ENCODE measurements at places on chromosomes 7 and 10. TPM values are rescaled to one million over a fixed set of nuclear protein-coding genes. Genes with fewer than 3 reads are reported as not detected.

KAZALD1 gene
- 1.7 TPM for total RNA-seq

ACSL5 gene
- 39.7 TPM for total RNA-seq

CTAGE4 gene
- total RNA-seq, result 2.3 TPM

TACR2 gene
- 0.96 TPM for total RNA-seq

OR13A1 gene
- not detected for total RNA-seq

DNA sequence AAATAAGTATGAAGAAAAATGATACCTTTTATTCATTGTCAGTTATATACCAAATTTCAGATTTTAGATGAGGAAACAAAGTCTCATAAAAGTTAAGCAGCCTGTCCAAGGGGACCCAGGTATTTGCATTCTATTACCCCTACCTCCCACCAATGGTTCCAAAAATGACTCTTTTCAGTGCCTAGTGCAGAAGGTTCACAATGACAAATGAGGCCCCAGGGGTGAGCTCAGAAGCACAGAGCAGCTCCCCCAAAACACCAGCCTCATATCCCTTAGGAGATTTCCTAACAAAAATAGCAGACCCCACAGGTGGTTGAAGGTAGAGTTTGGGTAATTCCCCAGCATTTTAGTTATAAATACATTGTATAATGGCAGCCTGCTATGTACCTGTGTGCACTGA is 168.6 kb downstream of the REEP3 start:
- no peak for DNase-seq

DNA sequence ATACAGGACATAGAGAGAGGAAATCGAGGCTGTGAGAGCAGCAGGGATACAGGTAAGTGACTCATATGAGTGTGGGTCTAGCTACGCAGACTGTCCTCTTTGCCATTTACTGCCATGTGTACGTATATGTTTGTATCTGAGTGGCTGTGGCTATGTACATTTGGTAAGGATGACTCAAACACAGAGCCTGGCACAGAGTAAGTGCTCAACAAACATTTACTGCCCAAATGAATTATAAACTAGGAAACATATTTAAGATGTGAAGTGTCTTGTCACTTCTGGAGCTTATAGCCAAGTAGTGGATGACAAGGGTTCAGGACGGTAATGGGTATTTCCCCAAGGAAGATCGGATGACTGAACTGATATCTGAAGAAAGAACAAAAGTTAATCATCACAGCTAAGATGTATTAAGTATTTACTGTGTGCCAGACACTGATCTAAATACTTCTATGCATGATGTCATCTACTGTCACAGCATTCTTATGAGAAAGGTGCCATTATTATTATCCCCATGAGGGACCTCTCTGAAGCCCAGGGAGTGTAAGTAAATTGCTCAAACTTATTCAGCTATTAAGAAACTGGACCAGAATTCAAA is 6.0 kb downstream of the MRPL43 start:
- DNase-seq, result no peak

DNA sequence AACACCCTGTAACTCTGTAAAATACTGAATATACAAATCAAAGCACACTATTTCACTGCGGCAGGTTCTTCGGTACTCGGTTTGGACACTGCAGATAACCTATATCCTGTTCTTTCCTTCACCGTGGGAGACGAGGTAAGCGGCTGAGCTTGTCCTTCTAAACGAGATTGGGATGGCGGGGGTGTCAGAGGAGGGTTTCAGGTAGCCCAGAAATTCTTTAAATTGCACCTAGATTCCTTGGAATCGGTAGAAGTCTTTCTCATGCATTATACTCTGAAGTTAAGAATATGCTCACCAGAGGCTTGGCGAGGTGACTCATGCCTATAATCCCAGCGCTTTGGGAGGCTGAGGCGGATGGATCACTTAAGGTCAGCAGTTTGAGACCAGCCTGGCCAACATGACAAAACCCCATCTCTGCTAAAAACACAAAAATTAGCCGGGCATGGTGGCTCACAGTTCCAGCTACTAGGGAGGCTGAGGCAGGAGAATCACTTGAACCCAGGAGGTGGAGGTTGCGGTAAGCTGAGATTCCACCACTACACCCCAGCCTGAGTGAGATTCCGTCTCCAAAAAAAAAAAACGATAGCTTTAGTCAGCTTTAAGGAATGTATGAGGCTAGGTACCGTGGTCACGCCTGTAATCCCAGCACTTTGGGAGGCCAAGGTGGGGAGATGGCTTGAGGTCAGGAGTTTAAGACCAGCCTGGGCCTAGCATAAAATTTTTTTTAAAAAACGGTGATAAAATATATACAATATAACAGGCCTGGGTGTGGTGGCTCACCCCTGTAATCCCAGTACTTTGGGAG is 10.1 kb upstream of the LAT2 start:
- DNase-seq, result no peak

- DNase-seq, result no peak
These were observed 881 bp upstream of the PCGF5 start for GRCh38 chr10:91219371-91220193.

GRCh38 chr10:5614155-5614721 is 52.2 kb downstream of the ASB13 start:
- no peak for DNase-seq

DNA sequence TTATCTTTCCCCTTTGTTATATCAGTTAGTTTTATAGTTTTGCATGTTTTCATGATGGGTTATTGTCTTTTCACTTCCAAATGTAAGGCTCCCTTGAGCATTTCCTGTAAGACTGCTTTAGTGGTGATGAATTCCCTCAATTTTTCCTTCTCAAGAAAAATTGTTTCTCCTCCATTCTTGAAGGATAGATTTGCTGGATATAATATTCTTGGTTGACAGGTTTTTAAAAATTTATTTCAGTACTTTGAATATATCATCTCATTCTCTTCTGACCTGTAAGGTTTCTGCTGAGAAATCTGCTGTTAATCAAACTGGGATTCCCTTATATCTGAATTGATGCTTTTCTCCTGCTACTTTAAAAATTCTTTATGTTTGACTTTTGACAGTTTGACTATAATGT is 33.3 kb downstream of the SCART1 start:
- DNase-seq, result no peak

GRCh38 chr10:72096115-72097000 is 8.0 kb upstream of the SPOCK2 start:
- no peak for DNase-seq

DNA sequence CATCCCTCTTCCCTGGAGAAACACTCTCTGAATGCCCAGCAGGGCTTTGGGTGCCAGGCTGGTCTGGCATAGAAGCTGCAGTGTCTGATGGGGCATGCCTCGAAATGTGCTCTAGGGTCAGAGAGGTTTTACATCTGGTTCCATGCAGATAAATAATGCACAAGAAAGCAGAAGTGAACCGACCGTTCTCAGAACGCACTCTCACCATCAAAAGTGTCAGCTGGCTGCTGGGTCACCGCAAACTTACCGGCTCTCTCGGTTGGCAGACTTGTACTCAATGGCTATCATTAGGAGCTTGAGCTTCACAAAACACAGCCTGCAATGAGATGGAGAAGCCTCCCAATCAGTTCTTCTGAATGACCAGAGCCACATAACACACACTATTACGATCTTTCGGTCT is 610.0 kb downstream of the KCNMA1 start:
- DNase-seq, result no peak

DNA sequence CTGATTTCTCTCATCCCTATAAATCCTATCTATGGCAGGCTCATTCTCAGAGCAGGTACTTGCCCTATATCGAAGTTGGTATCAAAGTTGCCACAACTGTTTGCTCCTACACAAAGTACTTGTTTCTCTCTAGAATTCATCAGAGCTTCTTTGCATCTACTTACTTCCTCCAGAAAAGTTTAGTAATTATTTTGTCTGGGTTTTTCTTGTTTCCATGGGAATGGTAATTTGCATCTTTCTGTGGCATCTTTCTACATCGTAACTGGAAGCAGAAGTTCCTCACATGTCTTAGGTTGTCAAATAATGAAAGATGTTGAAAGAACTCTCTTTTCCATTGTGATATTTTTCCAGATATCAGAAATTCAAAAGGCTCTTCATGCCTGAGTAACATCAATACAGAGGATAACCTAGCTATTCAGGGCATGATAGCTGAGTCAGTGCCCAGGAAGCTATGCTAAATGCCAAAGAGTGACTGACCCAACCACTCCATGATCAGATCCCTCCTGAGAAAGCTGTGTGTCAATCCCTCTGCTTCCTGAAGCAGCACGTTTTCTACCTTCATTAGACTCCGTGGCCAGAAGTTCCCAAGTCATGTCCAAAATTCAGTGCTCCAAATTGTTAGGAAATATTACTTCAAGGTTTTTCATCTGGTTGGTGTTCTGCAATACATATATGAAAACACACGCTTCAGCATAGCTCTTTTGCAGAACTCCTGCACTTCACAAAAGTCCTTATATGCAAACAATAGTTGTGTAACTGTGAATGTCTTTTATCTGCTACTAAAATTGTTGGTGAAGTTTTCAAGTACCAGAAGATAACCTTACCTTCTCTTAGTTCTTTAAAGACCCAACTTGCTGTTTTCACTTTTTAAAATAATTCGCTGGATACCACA is 216.5 kb downstream of the VTI1A start:
- no peak for DNase-seq

GRCh38 chr7:5248201-5248885 is 34.4 kb upstream of the SLC29A4 start:
- DNase-seq, result no peak

DNA sequence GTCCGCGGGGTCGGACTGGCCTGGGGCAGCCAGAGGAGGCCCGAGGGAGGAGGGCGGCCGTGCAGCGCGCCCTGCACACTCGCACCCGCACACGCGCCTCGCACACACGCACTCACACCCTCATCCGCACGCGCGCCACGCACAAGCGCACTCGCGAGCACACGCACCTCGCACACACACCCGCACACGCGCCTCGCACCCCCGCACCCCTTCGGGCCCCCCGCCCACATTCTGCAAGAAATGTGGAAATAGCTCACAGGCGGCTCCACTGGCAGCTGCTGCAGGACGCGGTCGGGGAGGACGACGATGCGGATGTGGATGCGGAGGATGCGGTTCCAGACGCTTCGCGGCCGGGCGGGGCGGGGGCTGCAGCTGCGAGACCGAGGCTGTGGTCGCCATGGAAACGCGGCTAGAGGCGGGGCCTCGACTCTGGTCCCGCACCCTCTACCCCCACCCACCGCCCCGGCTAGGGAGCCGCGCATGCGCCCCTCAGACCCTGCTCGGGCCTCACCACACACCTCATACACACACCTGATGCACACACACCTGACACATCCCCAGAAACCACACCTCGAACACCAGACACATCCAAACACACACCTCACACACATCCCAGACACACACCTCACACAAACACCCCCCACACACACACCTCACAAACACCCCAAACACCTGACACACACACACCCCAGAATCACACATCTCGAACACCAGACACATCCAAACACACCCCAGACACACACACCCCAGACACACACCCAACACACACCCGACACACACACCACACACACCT is at the start of gene CALY:
TSS of gene CALY (minus strand) at position 320 of the 793 bp plus-strand sequence. CDS start 7,907 bp downstream, outside the sequence.
- DNase-seq, result no peak

GRCh38 chr7:125663961-125664360 is 734.3 kb upstream of the POT1 start:
- DNase-seq, result no peak

- no peak for DNase-seq
These were observed 241.9 kb upstream of the LRGUK start for GRCh38 chr7:133885213-133885612.

DNA sequence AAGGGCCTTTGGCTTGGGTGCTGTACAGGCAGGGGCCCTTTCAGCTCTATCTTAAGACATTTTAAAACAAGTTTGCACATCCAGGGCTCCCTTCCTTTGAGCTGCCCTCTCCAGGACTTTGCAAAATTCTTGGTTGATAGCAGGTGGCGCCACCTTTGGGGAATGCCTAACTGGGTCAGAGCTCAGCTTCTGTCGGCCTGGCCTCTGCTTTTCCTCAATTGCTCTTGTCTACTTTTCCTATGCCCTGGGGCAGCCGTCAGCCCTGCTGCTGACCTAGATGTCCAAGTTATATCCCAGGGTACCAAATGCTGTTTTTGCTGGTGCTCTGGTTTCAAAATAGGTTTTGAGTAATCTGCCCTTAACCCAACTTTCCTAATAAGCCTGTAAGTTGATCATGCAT is 65.8 kb downstream of the APBB1IP start:
- no peak for DNase-seq

GRCh38 chr10:23892296-23892695 is 316.6 kb upstream of the KIAA1217 start:
- DNase-seq, result no peak

GRCh38 chr10:23065181-23065948 is 30.0 kb upstream of the MSRB2 start:
- no peak for DNase-seq

GRCh38 chr10:112915590-112916572 is 34.2 kb upstream of the TCF7L2 start:
- DNase-seq, result no peak

DNA sequence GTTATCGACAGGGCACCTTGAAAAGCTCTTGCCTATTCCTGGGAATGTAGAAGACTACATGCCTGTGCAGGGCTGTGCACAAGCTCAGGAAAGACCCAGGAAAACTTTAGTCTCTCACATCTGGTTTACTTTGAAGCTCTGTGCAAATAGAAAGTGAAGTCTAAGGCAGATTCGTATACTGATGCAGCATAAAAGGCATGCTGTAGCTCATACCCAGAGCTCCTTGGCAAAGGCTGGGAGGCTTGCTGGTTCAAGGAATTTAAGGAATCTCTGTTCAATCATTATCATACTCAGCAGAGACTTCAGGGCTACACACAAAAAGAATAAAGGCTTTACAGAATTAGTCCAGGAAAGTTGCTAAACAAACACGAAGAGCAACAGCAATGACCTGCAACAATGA is 192.0 kb downstream of the OTUD1 start:
- DNase-seq, result no peak

GRCh38 chr10:51214207-51215196 is 140.2 kb downstream of the PRKG1 start:
- DNase-seq, result no peak

DNA sequence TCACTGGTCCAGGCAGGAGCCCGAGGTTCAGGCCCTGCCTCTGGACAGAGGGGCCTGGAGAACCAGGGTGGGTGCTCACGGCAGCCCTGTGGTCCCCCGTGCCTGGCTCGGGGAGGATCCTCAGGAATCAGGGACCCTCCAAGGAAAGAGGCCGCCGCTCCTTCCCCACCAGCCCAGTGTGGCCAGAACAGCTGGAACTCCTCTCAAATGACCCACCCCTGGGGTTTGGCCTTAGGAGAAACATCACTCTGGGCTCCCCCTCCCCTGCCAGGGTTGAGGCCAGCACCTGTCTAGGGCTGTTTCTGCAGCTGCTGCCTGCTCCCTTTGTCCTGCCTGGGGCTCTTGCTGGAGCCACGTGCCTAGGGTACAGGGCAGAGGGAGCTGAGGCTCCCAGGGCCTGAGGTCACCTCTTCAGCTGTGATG is 161.0 kb downstream of the RNF216 start:
- DNase-seq, result no peak

GRCh38 chr10:72639441-72639873 is 13.6 kb upstream of the MICU1 start:
- no peak for DNase-seq

GRCh38 chr7:157516911-157517781 is 180.3 kb downstream of the DNAJB6 start:
- no peak for DNase-seq

GRCh38 chr7:106001886-106002285 is 38.8 kb downstream of the CDHR3 start:
- no peak for DNase-seq
